Epithelial cell of proximal tubule (primary cell): ENCODE measurements at places on chromosomes 6 and 20. TPM values are rescaled to one million over a fixed set of nuclear protein-coding genes. Genes with fewer than 3 reads are reported as not detected.

DNA sequence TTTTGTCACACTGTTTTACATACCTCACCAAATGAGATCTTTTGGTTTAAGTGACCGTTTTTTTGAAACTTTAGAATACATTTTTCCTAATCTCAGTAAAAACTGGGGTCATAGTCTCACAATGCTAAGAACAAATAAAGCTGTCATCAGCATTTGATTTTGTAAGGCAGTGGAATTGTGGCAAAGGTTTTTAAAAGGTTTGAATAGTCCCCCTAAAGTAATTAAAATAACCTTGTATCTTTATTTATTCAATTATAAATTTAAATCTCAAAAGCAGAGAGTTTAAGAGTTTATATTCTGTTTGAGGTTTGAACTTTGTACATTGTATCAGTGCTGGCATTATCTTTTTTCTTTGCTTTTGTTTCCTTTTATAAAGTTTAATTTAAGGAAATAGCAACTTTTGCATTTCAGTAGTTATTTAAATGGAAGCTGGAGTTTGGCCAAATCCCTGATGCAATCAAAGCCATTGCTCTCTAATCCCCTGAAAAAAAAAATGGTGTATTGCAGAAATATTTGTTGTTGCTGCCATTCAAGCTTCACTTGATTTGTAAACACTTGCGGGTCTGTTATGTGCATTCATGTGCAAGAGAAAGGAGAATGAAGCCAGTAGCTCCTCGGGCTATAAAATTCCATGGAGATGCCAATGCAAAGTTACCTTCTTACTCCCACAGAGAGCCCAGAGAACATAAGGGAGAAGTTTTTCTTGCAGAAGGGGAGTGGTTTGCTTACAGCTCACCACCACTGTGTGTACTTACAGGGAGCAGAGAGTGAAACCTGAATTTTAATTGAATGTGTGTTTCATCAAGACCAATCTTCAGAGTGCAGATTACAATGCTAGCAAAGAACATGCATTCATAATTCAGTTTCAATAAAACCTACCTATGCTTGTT lies 391.8 kb downstream of the ARHGAP18 start:
- DNase-seq: peak; percentile 81

DNA sequence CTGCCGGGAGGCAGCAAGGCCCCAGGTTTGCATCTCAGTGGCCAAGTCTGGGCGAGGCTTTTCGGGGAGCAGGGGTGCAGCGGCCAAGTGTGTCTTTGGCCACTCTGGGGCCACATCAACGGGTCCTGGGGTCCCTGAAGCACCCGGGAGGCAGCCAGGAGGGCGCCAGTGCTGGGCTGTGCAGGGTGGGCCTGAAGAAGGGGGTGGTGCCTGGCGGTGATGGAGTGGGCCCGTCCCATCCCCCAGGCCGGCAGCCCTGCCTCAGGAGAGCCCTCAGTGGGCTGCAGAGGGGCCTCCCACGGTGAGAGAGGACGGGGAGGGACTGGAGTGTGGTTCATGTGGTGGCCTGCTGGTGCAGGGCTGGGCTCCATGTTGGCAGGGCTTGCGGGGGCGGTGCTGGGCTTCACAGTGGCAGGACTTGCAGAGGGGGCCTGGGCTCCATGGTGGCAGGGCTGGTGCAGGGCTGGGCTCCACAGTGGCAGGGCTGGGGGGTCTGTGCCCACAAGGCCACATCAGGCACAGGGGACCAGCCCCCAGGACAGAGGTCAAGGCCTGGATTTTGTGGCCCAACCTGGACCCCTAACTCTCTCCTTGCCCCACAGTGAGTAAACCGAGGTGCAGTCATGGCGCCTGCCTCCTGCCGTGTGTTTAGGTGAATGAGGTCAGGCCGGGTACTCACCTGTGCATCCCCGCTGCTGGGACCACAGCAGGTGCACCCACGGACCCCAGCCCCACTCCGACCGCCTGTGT lies 10.5 kb upstream of the BHLHE23 start:
- no peak for DNase-seq

DNA sequence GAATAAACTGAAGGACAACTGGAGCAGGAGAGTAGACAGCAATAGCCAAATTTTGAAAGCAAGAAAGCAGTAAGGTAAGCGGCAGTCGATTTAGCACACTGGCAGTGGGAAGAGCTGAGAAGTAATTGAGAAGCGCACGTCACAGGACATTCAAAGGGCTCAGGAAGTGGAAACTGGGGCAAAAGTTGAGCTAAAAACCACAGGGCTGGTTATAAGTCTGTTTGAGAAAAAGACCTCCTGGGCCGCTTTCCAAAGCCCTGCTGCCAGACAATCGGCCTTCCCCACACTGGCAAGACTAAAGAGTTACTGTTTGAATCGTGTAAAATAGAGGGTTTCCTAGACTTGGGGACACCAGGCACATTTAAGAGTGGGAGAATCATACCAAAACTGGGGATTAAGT lies 161.4 kb downstream of the DNAH8 start:
- no peak for DNase-seq

Gene BMP7
- 3.7 and 5.5 TPM in 2 replicates for total RNA-seq

DNA sequence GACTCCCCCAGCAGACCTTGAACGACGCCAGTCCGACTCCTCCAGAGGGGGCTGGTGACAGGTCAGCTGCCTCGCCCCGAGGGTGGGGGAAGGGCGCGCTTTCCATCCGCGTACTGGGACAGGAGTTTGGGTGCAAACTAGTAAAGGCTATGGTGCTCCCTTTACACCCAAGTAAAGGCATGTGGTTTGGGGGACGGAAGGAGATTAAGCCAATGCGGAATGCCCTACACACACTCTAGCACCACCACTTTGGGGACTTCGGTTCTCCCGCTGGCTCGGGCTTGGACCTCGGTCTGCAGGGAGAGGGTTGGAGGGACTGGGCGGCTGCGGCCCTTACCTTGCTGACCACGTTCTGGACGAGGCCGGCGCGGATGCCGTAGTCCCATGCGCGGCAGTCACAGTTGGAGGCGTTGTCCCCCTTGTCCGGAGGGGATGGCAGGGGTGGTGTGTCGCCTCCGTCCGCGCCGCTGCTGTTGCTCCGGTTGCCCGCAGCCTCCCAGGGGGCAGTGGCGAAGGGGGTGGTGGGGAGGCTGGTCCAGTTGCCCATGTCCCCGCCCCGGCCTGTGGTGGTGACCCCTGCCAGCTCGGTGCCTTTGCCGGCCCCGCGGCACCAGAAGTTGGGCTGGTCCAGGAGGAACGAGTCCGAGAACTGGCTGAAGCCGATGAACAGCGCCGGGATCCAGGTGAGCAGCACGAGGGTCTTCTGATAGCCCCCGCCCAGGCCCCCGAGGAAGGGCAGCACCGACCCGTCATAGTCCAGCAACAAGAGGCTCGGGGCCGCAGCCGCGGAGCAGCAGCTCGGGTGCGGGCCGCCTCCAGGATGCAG lies 1.1 kb downstream of the SLC22A23 start:
- no peak for DNase-seq

DNA sequence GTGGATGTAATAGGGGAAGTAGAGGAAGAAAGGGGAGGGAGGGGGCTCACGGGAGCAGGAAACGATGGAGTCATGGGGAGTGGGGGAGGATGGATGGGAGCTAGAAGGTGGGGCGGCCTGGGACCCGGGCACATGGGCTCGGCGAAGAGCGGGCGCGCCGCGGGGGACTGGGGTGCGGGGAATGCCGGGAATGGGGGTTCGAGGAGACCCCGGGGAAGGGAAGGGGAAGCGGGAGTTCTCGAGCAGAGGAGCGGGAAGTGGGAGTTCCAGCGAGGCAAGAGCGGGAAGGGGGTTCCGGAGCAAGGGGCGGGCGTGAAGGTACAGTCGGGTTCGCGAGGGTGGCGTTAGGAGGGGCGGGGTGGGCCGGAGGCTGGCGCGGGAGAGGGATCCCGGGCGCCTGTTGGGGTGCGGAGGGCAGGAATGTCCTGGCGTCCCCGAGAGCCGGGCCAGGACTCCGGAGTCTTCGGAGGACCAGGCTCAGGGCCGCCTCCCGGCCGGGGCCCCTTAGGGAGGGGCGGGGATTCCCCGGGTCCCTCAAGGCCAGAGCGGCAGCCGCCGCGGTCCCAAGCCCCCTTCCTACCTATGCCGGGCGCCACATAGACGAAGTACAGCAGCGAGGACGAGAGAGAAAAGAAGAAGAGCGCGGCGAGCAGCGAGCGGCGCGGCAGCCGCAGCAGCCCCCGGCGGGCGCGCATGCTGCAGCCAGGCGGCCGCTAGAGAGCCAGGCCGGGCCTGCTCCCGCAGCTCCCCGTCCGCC lies 504 bp downstream of the B4GALT5 start:
- DNase-seq: no peak

GRCh38 chr6:4607793-4608192 lies 168.4 kb upstream of the CDYL start:
- DNase-seq: no peak

Gene ULBP1
- total RNA-seq: 0.23 and 0.94 TPM in 2 replicates

- DNase-seq: no peak
These were observed 42.7 kb upstream of the TNFRSF21 start for GRCh38 chr6:47352194-47352920.

GRCh38 chr20:25470045-25470444 lies 62.6 kb downstream of the GINS1 start:
- DNase-seq: no peak

Gene WFDC10B
- not detected in 2 replicates for total RNA-seq

Gene SMIM13
- total RNA-seq: 8.6 and 15.3 TPM in 2 replicates

DNA sequence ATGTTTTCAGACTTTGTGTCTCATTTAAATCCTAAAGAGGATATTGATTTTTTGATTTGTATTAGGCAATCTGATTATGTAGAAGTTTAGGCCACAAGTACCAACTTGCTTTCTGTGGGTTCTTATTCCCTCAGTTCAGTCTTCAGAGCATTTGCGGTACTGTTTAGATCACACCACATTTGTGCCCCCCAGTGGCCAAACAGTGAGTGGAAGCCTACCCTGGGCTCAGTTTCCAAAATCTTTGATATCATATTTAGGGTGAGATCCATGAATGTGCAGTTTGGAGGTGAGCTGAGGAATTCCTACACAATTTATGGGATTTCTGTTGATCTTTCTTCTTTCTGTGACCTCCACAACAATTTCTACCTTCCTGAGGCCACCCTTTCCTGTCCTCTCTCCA lies 92.3 kb upstream of the FUT9 start:
- no peak for DNase-seq

DNA sequence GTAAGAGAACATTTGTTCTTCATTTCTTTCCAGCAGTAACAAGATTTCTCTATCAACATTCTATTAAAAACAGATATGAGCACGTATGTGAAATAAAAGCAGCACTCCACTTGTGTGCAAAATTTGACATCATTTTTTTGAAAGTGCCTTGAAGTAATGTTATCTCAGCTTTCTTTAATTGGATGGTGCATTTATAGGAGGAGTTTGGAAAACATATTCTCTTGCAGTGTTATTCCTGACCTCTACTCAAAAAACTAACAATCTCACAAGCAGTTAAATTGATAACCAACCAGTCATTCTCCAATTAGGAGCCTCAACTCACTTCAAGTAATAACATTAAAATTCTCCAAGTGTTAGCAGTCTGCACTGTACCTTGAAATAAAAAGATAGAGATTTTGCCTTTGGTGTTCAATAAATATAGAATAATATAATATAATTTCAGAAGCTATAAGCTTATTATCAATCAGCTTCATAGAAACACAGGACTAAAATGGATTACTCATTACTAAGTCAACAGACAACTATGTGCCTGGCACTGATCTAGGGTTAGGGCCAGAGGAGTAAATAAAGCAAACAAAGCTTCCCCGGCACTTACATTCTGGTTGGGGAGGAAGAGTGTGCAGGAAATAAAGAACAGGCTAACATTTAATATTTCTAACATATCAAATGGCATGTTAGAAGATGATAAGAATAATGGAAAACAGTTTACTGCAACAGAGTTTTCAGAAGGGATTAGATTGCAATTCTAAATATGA lies 149.0 kb upstream of the SGK1 start:
- DNase-seq: no peak

GRCh38 chr6:34414999-34415858 lies 10.6 kb downstream of the RPS10 start:
- DNase-seq: no peak

Gene RBPJL
- total RNA-seq: not detected in 2 replicates

GRCh38 chr6:38307740-38308139 lies 332.0 kb downstream of the BTBD9 start:
- no peak for DNase-seq

- no peak for DNase-seq
These were observed 3.8 kb upstream of the LPA start for GRCh38 chr6:160667639-160668481.

DNA sequence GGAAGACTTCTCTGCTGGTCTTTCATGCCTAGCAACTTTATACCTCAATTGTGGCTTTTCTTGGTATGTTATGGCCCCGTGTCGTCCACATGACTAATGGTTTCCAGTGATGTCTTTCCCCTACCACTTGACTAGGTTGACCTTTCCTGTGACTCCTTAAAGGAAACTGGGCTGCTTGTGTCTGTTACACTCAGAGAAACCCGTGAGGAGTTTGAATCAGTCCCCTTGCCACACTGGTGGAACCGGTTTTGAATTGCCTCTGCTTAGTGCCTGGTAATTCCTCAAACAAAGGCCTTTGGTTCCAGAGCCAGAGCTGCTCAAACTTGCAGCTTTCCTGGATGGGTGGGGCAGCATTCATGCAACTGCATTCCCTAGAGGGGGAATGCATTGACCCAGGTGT lies 21.9 kb downstream of the ECT2L start:
- DNase-seq: peak; percentile 25

DNA sequence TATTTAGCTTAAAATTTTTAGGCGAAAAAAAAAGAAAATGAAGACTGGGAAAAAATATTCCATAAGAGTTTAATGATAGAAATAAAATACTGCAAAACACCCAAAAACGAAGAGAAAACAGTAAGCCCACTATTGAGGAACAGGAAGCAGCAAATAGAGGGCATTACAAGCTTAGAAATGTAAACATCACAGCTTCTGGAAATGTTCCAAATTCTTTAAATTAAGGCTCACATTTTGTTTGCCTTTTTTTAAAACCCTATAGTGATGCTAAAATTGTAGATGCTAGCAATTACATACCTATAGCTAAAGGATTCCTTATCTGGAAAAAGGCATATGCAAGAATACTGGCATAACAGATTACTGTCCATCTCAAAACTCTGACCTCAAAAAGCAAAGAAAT lies 248.6 kb downstream of the KHDRBS2 start:
- no peak for DNase-seq

GRCh38 chr6:75368151-75368779 lies 83.7 kb upstream of the TMEM30A start:
- DNase-seq: peak; percentile 42

Gene PRICKLE4
- 2.2 TPM in 1 of 2 replicates, not detected in the other for total RNA-seq

GRCh38 chr20:44026647-44027342 lies 112.1 kb downstream of the TOX2 start:
- no peak for DNase-seq

Gene SLC22A16
- total RNA-seq: 0.14 TPM in 1 of 2 replicates, not detected in the other

DNA sequence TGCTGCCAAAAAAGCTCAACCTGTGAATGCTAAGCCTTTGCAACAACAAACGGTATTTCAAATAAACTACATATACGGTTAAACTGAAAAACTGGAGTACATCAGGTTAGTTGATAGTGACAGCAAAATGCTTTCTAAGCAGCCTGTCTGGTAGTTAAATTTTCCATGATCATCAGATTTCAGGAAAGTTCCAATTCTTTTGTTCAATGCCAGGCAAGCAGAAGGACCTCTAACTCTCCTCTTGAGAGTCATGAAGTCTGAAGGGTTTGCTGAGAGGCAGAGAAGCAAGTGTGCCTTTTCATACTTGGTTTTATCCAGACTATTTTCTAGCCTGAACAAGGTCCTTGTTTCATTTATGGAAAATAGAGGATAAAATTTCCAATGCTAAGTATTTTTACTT lies 4.5 kb downstream of the FLRT3 start:
- DNase-seq: no peak
